ENCODE measurements at places on chromosomes 2 and 18.

DNA sequence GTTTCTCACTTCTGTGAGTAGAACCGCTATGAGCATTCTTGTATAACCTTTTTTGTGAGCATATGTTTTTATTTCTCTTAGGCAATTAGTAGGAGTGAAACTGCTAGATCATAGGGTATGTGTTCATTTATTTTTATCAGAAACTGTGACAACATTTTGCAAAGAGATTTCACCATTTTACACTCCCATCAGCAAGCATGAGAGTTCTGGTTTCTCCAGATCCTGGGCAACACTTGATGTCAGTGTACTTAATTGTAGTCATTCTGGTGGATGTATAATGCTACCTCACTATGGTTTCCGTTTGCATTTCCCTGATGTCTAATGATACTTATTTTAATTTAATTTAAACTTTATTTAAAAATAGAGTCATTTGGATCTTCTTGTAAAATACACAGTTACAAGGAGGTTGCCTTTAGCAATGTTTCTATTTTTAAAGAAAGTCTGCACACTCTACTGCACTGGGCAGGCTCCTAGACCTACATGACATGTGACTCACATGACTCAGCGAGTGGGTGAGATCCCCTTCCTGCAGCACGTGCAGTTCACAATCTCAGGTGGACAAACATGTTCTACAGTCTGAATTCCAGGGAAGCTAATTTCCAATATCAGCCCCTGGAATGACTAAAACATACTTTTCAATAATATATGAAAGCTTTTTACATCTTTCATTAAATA, 127.0 kb upstream of the BCL2L11 start:
- no peak for DNase-seq

DNA sequence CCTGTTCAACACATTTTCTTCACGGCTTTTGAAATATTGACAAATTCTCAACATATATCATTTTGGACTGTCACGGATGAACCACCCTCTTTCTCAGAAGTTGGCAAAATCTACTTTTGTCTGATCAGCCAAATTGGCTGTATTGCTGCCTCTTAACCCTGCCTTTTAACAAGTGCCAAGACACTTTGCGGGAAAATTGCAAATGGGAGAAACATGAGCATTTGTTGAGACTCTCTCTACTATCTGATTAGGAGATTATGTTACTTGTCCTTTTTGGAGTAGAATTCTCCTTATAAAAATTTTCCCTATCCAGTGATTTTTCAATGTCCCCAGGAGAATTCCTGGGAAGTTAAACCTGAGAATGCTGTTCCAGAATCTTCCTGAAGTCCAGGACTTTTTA, 256.2 kb upstream of the ZSWIM2 start:
- no peak for DNase-seq

DNA sequence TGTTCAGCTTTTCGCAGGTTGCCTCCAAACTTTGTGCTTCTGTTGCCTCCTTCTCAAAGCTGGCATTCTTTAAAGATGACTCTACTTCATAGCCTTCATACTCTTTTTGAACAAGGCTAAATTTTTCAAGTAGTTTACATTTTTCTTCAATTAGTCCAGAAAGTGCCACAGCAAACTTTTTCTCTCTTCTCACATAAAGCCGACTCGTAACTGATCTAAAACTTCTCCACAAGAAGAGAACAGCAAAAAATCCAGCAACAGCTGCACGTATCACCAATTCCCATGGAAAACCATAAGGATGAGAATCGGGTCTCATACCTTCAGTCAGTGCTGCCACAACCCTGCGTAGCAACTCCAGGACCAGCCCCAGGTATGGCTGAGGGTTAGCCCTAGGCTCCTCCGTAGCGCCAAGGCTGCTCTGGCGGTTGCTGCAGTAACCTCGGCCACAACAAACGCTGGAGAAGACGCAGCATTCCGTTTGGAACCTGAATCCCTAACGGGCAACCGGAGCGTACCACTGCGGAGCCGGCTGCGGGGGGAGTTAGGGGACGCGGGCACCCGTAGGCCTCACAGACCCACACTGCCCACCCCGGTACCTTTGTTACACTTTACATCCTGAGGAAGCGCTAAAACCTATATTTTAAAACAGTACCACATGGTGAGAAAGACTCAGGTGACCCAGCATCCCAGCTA, at the start of gene CTAGE1:
TSS of gene CTAGE1 (minus strand) at position 420 of the 693 bp plus-strand sequence. CDS start at position 316, 104 bp downstream.
- DNase-seq: no peak

DNA sequence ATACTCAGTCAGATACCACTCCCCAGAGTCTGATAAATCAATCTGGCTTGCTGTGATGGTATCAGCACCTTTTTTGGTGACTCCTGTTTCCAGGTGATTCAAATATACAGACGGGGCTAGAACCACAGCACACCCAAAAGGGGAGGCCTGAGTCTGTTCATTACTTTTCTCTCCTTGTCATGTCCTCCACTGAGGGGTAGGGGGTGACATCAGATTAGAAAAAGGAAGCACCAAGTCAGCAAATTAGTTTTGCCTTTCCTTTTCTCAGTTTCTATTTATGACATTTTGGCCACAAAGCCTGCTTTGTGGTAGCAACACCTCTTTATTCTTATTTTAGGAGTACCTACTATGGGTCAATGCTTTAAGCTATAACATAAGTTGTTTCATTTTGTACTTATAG, 127.4 kb downstream of the CCDC102B start:
- DNase-seq: peak; percentile 2

DNA sequence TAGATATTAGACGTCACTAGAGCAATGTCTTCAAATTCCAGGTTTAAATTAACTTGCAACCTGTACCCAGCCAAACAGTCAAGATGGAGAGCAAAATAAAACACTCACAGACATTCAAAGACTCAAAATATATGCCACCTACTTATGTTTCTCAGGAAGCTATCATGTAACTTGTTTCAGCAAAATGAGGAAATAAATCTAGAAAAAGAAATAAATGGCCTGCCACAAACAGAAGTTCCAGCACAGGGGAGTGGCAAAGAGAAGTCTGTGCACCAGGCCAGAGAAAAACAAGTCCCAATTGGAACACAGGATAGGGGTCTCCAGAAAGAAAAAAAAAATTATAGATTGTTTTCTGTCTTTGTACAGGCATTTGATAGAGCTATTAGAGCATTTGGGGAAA, 96.7 kb downstream of the LRP2 start:
- DNase-seq: no peak

DNA sequence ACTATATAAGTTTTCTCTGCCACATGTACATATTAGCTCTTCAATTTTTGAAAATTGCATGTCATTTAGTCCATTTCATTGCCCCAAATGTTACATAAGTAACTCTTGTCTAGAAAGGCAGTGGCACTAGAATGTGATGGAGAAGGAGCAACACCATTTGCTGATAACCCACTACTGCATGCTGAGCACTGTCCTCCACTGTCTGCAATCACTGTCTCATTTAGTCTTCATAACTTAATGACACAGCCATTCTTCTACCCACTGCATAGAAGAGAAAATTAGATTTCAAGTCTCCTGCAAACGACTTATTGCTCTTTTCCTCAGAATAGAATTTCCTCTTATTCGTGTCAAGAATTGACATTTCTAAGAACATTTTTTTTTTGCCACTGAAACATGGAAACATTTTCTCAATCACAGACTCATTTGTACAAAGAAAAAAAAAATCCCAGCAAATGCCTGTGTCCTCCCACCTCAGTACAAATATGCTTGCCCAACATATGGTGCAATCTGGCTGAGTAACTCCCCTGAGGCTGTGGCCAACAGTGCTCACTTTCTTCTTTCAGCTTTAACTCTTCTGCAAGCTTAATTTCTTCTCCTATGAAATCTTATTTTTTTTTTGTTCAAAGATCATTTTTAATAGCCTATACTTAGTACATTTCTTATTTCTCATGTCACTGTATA, 768.6 kb upstream of the HS6ST1 start:
- DNase-seq: no peak

- no peak for DNase-seq
Observed at GRCh38 chr18:72935744-72936143, 68.0 kb upstream of the NETO1 start.
